ENCODE measurements at places on chromosomes 2 and 18. TPM values are rescaled to one million over a fixed set of nuclear protein-coding genes. Genes with fewer than 3 reads are reported as not detected.

- no peak for DNase-seq
Observed at GRCh38 chr18:45071956-45072355, 391.3 kb downstream of the SETBP1 start.

DNA sequence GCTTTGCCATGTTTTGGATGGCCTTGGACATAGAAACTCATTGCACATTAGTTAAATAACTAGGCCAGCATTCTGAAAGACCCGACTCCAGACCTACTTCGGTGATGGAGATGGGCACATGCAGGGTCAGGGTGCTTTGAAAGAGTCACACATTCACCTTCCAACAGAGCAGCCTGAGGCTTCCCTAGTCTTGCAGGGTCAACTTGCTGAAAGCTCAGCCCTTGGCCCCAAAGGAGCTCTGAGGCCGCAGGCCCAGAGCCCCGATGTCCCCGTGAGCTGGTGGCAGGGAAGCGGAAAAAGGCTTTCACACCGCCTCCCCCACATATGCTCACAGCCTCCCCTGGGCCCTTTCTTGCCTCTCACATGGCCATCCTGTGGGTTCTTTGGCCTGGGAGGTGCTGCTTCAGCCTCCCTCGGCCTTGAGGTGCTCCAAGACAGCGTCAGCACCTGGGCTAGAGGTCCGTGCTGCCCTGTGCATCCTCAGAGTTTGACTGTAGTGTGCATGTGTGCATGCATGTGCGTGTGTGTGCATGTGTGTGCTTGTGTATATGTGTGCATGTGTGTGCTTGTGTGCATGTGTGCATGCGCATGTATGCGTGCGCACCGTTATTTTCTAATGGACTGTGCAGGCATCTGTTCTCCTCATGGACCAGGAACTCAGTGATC, 21.6 kb downstream of the LDLRAD4 start:
- DNase-seq = no peak

HMSD gene
- not detected for polyA plus RNA-seq

DNA sequence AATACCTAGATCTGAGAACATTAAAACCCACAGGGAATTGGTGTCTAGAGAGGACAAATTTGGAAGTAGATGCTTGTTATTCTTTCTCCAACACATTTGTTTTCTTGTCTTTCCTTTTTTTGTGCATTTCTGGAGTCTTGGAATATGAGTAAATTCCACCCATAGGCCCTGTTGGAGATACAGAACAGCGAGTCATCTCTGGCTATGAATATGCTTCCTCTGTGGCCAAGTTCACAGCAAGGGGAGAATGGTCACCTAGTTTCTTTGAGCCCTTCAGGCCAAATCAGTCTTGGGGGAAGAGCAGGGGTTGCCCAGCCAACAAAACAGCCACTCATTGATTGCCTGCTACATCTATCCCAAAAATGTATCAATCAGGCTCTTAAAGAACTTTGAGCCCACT, 31.3 kb downstream of the SP140L start:
- no peak for DNase-seq

DNA sequence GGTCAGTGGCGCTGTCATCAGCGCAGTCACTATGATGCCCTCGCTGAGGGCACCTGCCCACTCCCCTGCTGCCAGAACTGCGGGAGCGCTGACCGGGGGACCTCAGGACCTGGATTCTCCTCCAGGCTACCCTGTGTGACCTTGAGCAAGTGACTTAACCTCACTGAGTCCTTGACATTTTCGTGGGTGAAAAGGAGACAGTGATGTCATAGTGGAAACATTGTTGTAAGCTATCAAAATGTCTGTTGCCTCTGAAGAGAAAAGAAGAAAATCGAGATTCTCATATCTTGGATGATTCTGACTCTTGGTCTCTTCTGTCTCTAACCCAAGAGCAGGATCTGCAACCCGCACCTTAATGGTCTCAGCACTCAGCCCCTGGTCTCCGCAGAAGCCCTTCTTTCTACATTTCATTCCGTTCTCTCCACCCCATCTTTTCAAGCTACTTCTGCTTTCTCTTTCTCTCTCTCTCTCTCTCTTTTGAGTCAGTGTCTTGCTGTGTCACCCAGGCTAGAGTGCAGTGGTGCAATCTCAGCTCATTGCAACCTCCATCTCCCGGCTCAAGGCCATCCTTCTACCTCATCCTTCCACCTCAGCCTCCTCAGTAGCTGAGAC, 978 bp upstream of the TUBA4A start:
- no peak for DNase-seq

- DNase-seq = no peak
Observed at GRCh38 chr18:36432880-36433555, 135.5 kb downstream of the FHOD3 start.

- DNase-seq = no peak
Observed at GRCh38 chr2:142723236-142723635, 154.2 kb upstream of the KYNU start.

GRCh38 chr2:26318950-26319349, 27.0 kb upstream of the SELENOI start:
- no peak for DNase-seq

- DNase-seq = no peak
Observed at GRCh38 chr2:218720048-218721041, 9.7 kb downstream of the TTLL4 start.

DNA sequence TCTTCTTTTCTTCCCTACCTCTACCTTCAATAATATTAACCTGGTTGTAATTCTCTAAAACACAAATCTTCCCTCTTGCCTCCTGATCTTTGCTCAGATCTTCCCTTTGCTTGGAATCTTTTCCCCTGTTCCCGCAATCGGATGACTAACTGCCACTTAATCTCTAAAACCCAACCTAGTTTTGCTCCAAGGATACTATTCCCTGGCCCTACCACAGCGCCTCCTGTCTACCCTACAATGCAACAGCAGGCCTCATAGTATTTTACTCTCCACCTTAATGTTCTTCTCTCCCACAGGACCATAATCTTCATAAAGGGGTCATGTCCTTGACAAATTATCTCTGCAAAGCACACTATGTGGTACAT, 246.8 kb upstream of the TNP1 start:
- DNase-seq = no peak

DNA sequence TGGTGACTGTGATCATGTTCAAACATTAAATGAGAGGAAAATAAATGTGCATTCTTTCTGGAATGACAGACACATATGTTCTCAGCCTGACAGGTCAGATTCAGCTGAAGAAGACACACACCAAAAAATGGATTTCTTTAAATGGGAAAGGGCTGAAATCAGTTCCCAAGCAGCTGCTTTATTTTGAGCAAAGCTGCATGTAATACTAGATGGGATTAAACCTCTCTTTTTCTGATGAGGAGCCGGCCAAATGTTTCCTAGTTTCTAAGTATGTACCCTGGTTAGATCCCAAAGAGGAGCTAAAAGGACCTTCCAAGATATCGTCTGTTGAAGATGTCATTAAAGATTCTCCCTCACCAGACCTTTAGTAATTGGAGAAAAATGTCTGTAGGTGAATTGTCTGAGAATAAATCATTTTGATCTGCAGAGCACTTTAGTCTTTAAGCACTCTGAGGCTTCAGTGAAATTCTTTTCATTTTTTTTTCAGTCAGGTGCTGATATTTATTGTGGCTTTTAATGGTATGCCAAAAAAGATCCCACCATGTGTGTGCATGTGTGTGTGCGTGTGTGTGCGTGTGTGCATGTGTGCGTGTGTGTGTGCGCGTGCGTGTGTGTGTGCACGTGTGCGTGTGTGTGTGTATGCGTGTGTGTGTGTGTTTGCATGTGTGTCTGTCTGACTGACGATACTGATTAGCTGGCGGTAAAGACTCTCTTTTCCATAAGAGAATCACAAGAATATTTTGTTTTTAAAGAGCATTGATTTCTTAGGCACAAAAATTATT, 175.8 kb downstream of the IRS1 start:
- no peak for DNase-seq

DNA sequence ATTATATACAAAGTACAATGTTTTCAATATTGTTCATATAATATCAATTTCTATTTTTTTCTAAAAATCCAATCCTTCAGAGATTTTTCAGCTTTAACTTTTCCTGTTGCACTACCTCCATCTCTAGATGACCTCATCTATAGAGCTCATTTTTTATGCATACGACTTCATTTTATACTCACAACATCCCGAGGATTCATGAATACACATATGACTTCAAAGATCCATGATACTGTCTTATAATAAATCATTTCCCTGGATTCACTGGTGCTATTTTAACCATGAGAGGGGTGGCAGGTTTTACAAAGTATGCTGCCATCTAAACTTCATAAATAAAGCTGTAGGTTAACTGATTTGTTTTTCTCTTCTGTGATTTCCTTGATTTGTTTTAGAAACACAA, 694.6 kb downstream of the EPHA4 start:
- DNase-seq = no peak

ZNF521 gene
- polyA plus RNA-seq = 43.7 TPM

CBLN2 gene
- polyA plus RNA-seq = not detected

IGFBP5 gene
- polyA plus RNA-seq = 468 TPM

SATB2 gene
- polyA plus RNA-seq = 2.4 TPM

DNA sequence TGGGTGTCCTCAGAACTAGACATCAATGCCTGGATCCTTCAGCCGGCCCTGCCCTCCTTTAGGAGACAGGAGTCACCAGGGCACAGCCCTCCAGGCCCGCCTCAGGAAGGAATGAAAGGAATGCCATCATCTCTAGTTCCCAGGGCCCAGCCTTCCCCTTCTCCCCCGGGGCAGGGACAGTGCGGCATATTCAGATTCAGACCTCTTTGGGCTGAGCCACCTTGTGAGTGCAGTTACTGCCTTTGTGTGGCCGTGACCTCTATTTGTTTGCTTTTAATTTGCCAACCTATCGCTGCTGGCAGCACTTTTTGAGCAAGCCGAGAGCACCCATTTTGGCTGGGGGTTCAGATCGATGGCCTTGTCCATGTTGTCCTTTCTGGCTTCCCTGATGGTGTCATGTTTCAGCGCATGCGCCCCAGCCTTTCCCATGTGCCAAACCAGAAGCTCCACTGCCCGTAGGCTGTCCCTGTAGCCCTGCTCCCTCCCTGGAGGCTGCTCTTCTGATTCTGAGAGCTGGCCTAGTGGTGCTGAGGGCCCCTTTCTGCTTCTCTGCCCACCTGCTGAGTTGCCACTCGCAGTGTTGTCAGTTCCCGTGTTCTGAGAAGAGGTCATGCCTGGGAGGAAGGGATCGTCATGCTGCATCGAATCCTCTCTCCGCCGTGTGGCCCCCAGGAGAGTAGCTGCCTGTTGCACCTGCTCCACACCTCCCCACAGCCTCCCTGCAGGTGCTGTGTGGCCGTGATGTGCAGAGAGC, 10.9 kb downstream of the ANKRD23 start:
- DNase-seq = no peak

WDSUB1 gene
- polyA plus RNA-seq = 8.3 TPM

DNA sequence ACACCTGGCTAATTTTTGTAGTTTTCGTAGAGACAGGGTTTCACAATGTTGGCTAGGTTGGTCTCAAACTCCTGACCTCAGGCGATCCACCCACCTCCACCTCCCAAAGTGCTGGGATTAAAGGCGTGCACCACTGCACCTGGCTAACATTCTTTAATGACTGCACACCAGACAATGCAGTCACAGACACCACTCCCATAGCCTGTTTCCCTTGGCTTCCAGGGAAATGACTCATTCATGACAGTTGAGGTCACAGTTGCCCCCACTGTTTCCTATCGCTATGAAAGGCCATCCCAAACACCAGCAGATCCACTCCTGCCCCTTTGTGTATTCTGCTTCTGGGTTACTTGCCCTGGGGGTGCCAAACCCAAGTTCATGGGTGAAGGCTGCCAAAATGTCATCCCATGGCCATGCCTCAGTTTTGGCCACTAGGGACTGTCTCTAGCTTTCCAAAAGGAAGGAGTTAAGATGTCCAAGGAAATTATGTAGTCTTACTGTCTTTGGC, 8.7 kb downstream of the CHMP1B start:
- no peak for DNase-seq

GRCh38 chr2:63023444-63023843, 27.2 kb upstream of the OTX1 start:
- no peak for DNase-seq

SP140 gene
- 0.62 TPM for polyA plus RNA-seq

- no peak for DNase-seq
Observed at GRCh38 chr18:78528411-78529258, 451.0 kb upstream of the SALL3 start.

GRCh38 chr2:128408349-128409305, 90.0 kb upstream of the HS6ST1 start:
- no peak for DNase-seq

DNA sequence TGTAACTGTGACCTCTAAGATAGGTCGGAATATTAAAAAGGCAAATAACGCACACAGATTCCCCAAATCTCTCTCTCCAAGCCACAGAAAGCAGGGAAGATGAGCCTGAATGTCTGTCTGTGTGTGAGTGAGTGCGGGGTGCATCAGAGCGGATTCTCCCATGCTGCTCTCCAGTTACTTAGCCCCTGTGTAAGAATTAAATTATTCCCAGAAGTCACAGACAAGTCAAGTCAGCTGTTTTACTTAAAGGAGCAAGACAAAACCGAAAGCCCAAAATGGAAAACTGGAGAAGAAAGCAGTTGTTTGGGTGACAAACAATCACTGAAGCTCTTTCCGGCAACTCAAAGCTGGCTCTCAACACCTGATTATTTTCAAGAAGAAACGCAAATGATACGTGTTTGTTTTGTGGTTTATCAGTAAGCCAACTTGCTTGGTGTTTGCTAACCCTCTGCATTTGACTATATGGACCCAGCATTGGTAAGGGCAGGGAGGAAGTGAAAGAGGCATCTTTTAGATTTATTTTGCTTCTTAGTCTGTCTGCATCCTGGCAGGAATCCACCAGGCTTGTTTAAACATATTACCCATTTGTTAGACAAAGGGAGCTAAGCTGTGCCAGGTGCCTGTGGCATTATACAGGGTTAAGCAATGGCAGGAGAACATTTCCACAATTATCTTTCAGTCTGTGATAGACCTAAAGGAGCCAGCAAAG, 121.5 kb upstream of the CREB1 start:
- no peak for DNase-seq

GPR75 gene
- 1.5 TPM for polyA plus RNA-seq

GRCh38 chr2:16093639-16094529, 153.5 kb downstream of the MYCN start:
- no peak for DNase-seq

GRCh38 chr2:164015328-164016123, 279.7 kb upstream of the FIGN start:
- no peak for DNase-seq

SPOPL gene
- 13.2 TPM for polyA plus RNA-seq

GRCh38 chr2:45168711-45169338, 159.6 kb upstream of the SIX2 start:
- DNase-seq = no peak

- no peak for DNase-seq
Observed at GRCh38 chr2:231429901-231430300, 34.4 kb downstream of the NCL start.

DNA sequence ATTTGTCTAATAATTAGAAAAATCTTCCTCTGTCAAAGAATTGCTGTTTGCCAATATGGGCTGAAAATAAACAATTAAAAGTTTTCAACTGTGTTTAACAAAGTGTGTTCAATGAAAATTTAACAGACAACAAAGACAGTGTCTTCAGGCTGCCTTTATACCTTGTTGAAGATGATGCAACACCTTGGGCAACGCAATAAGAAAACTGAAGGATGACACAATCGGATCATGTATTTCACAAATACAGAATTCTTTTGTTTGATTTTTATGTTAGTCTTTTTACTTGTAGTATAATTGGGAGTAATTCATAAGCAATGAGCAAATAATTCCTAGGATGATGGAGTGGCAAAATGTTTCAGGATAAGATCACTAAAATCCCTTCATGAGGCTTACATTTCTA, 27.8 kb downstream of the CHN1 start:
- no peak for DNase-seq

GRCh38 chr18:45464619-45465018, 150.7 kb upstream of the SLC14A2 start:
- DNase-seq = no peak

GRCh38 chr2:190043441-190043840, 19.1 kb downstream of the MSTN start:
- no peak for DNase-seq

Measured in forelimb muscle (tissue), 1 donor.